ENCODE measurements at places on chromosomes 5 and 9. TPM values are rescaled to one million over a fixed set of nuclear protein-coding genes. Genes with fewer than 3 reads are reported as not detected.
A peak's percentile ranks its signal among the peaks of the same experiment; 100 is the strongest.

FOXD4 gene
- total RNA-seq, result 0.26 TPM

GRIA1 gene
- 0.28 TPM for total RNA-seq

- DNase-seq, result no peak
Measured at GRCh38 chr5:73789851-73790281, 163.9 kb downstream of the ARHGEF28 start.

GRCh38 chr5:78591972-78592700 lies 56.4 kb downstream of the LHFPL2 start:
- DNase-seq, result no peak

GRCh38 chr5:159928122-159928909 lies 12.0 kb downstream of the ADRA1B start:
- no peak for DNase-seq

DNA sequence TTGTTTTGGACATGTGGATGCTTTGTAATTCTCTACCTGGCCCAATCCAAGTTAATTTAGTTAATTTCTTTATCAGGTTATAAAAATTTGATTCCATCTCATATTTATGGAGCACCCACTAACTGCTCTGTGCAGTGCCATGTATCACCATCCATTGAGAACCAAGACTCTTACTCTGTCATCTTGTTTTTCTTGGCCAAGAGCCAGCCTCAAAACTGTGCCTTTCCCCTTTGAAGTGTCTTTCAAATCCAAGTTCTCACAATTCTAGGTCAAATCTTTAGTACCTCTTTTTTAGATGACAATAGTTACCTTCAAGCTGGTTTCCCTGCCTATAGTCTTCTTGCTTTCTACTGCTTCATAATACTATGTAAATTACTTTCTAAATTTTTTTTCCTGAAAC lies 3.2 kb downstream of the COMMD10 start:
- DNase-seq, result no peak

- no peak for DNase-seq
Measured at GRCh38 chr9:131396626-131397025, 2.7 kb downstream of the PRRC2B start.

GRCh38 chr9:113397203-113397631 lies 3.9 kb downstream of the ALAD start:
- peak; percentile 31 for DNase-seq

Data from H7 (cell line).